ENCODE measurements at places on chromosomes 3 and 15.
A peak's percentile ranks its signal among the peaks of the same experiment; 100 is the strongest.

DNA sequence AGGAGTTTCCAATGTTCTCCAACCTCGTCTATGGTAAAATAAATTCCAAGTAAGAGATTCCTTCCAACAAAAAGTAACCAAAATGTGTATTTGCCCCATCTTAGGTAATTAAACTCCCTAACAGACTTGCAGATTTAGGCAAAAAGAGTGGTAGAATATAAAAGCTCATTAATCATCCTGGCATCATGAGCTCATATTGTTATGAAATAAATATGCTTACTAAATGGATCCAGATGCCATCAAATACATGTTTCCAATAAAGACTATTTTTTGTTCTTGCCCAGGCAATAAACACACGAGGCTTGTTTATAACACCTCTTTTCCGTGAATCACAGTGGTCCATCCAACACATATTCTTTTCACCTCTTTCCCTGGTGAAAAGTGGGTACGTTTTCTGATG is 189.4 kb downstream of the THSD4 start:
- no peak for DNase-seq

GRCh38 chr3:65672871-65673815 is 365.6 kb downstream of the MAGI1 start:
- DNase-seq: peak; percentile 44

DNA sequence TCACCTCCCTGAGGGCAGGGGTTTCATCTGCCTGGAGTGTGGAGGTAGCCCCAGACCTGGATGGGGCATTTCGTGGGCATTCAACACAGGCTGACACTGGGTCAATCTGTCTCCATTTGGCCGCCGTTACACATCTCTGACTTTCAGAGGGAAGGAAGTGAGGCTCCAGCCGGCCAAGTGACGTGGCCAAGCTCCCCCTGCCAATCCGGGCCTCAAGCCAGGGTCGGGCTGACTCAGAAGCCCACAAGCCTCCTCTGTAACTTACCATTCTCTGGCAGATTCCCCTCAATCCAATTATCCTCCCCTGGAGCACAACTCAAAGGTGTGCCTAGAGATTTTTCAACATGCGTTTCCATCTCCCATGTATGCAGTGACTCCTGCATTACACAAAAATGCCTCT is 227.6 kb downstream of the KLF13 start:
- DNase-seq: no peak

- peak; percentile 28 for DNase-seq
Measured at GRCh38 chr3:99504258-99504657, 134.1 kb upstream of the COL8A1 start.
